ENCODE measurements at places on chromosomes 5 and 9.
A peak's percentile ranks its signal among the peaks of the same experiment; 100 is the strongest.

GRCh38 chr5:139481122-139481533 lies 1.4 kb downstream of the STING1 start:
- DNase-seq = no peak

DNA sequence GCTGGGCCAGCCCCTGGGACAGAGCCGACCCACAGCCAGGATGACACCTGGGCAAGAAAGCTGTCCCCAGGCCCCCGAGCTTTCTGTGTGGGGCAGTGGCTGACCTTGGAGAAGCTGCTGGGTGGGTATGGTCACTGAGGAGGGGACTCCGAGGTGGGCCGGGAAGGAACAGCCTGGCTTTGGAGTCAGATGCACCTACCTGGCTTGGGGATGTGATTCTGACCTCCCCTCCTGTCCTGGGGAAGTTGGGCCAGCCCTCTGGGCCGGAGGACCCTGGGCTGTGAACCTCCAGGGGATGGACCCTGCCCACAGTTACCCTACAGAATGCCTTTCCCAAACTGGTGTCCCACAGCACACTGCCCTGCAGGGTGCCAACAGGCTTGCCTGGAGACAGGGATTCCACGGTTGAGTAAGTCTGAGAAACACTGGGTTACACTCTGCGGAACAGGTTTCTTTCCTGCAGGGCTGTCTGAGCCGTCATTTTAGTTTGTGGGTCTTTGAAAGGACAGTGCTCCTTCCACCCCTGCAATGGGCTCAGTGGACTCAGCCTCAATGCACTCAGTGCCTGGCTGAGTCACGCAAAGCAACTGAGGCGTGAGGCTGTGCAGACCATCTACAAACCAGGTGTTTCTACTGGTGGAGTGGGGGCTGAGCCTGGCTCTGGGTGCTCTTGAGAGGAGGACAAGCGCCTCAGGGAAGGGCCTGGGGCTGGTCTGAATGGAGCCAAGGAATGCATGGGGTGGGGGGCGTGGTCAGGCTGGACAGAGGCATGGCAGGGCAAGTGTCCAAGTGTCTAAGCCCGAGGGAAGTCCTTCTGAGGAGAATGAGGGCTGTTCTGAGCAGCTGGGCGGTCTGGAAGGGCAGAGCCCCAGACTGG lies 41.3 kb upstream of the PHYKPL start:
- no peak for DNase-seq

- no peak for DNase-seq
Observed at GRCh38 chr5:168790671-168791250, 211.6 kb upstream of the PANK3 start.

DNA sequence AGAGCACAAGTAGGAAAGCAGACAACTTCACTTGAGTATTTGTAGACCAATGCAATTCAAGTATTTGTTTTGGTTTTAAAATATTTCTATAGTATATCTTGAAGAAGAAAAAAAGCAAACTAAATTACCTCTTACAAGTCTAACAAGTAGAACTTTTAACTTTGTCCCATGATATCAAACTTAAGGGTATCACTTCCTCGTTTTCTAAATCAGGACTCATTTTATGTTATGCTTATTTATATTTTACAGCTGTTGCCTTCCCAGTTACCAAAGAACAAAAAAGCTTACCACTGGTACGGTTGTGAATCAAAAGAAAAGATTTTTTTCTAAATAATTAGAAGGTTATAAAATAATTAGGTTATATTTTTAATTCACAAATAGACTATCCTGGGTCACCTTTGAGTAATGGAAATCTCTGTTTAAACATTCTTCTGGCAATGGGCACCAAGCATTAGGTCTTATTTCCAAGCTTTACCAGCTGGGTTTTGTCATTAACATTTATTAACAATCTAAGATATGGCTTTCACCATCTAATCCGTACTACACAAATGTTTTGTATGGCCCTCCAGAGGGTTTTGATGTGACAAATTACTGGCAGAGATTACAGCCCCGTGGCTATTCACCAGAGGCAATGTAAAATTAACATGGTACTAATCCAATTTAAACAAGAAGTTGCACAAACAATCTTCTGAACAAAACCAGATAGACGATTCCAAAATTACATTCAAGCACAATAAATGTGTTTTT lies 63.6 kb downstream of the CEP120 start:
- no peak for DNase-seq

- DNase-seq = no peak
Observed at GRCh38 chr9:131965103-131965502, 114.6 kb downstream of the MED27 start.

DNA sequence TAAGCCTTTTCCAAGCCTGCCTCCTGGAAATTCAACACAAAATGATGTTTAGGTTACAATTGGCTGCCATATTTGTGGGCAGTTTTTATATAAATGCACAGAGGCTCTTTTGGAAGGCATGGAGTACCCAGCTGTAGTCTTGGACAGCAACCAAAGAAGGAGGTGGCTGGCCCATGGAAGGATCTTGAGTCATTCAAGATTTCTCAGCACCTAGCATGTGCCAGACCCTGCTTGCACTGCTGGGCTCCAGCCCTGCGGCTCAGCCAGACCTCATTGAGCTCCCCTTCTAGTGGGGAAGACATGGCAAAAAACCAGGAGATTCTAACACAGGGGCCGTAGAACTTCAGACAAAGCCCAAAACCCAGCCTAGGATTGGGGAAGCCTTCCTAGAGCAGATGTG lies 22.1 kb downstream of the JADE2 start:
- DNase-seq = no peak

GRCh38 chr5:6710070-6710469 lies 3.2 kb upstream of the TENT4A start:
- DNase-seq = no peak

DNA sequence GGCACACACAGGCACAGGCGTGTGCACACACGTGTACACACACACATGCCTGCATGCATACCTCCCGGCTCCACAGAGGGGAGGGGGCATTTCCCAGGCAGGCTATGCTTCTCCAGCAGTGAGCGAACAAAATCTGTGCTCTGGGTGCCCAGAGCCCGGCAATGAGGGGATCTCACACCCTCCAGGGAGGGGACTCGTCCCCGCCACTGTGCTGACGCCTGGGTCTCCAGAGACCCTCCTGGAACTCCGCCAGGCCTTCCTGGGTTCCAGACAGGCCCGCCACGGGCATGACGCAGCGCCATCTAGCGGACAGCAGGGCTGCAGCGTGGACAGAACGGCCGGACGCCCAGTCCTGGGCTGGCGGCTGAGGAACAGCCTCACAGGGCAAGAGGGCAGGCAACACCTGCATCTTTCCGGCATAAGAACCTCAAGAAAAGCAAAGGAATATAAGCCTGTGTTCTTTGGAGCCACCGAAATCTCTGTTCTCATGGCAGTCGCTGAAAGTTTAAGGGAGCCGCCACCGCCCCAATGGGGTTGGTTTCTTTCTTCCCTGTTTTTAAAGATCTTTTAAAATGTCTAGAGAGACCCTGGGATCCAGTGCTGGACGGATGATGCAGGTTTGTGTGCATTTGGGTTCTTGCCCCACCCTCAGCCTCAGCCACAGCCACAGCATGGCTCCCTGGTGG lies 135.6 kb upstream of the PPP1R26 start:
- DNase-seq = peak; percentile 47

DNA sequence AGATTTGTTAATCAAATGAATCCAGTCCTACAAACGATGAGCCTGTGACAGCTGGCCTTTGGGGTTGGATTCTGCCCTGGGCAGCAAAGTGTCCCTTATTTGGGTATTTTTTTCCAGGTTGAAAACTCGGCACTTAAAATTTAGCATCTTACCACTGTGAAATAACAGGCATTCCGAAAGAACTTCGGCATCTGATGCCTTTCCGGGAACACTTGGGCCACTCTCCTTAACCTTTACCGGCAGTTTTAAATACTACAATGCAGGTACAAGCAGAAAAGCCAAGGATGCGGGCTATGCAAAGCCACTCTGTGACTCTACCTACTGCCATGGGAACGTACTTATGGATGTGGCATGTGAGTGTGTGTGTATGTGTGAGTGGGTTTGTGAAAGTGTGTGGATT lies 1.0 kb upstream of the RASGRF2 start:
- no peak for DNase-seq

DNA sequence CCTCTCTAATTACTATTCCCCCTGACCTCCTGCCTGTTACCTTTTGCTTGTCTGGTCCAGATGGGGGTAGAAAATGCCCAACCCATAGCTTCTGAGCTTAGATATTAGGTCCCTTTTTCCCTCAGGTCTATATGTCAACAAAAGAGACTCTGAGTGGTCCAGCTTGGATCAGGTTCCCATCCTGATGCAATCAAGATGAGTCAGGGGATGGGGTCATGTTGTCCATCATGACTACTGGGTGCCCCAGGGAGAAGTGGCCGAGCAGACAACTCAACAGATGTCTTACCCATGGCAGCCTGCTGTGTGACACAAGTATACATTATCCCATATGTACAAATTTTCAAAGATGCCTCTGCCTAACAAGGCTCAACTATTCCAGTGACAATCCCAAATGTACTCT lies 9.1 kb upstream of the ANKH start:
- no peak for DNase-seq

DNA sequence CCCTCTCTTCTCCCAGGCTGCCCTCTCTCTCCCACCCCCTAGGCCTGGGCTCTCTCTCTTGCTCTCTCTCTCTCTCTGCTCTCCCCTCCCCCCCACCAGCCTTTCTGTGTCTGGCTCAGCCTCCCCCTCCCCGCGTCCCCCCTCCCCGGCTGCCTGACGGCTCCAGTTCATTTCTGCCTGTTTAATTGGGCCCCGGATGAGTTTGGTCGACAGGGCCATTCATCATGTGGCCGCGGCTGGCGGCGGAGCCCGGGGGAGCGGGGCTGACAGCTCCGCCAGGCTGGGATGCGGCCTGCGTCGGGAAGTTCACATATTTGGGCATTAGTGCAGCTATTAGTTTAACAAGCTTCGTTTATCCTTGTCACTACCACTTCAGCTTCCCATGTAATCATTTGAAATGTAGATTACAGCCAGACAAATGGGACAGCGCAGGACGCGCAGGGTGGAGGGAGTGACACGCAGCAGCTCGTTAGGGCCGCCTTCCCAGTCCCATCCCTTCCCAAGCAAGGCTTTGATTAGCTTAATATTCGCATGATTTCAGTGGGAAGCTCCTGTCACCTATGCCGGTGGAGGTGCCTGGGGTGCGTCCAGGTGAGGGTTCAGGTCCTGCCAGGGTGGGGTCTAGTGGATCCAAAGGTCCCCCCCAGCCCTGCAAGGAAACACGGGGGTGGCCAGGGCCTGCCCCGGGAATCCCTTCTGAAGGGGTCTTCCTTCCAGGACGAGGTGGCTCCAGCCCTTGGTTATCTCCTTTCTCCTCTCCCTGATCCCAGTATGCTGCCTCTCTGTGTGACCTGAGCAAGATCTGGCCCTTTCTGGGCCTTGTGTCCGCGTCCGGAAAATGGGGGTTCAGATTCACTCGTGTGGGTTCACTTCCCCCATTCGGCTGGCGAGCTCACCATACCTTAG lies 214.8 kb downstream of the PAX5 start:
- peak; percentile 81 for DNase-seq

DNA sequence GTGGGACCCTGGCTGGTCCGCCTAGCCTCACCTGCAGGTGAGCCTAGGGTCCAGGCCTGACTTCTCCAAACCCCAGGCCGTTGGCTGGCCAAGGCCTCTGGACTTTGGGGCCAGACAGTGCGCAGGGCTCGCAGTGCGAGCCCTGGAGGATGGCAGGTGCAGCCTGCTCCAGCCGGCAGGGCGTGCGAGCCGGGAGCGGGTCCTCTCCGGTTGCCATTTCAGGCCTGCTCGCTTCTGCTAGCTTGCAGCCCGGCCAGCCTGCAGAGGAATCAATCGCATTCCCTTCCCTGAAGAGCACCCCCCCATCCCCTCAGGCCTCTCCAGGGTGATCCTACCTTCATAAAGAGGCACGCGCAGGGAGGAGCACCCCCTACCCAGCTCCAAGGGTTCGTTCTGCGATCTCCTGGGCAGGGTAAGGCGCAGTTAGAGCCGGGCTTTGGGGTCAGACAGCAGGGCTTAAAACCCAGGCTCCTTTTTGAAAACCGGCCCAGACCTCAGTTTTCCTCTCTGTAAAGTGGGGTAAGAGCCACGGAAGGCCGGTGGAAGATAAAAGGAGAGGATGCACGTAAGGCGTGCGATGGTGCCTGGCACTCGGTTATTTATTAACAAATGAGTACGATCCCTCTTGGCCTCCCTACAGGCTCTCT lies 6.2 kb downstream of the BARHL1 start:
- DNase-seq = no peak

DNA sequence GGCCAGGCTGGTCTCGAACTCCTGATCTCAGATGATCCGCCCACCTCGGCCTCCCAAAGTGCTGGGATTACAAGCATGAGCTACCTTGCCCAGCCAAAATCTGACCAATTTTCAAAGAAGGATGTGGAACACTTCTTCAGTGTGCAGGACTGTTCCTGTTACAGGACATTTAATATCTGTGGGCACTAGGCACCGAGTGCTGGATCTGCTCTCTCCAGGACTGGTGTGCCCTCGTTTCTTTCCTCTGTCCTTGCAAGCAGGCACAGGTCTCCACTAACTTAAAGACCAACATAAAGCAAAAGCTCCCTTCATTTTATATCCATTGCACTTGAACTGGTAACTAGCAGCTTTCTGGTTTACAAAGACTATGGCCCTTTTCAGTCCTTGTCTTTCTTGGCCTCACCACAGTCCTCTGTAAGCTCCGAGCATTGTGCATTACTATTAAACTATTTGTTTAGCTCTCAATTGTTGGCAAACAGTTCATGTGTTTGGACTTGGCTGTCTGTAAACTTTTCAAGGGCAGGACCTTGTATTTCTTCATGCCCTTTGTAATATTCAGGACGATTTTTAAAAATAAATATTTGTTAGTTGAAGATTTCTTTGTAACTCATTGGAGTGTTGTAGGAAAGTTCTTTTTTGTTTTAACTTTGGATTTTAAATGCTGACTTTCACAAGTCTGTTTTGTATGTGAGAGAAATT lies 37.3 kb downstream of the ARHGEF28 start:
- DNase-seq = no peak

- DNase-seq = no peak
Observed at GRCh38 chr5:98108497-98108896, 665.0 kb upstream of the RGMB start.

GRCh38 chr9:90433398-90433941 lies 209.2 kb downstream of the DIRAS2 start:
- DNase-seq = peak; percentile 79

DNA sequence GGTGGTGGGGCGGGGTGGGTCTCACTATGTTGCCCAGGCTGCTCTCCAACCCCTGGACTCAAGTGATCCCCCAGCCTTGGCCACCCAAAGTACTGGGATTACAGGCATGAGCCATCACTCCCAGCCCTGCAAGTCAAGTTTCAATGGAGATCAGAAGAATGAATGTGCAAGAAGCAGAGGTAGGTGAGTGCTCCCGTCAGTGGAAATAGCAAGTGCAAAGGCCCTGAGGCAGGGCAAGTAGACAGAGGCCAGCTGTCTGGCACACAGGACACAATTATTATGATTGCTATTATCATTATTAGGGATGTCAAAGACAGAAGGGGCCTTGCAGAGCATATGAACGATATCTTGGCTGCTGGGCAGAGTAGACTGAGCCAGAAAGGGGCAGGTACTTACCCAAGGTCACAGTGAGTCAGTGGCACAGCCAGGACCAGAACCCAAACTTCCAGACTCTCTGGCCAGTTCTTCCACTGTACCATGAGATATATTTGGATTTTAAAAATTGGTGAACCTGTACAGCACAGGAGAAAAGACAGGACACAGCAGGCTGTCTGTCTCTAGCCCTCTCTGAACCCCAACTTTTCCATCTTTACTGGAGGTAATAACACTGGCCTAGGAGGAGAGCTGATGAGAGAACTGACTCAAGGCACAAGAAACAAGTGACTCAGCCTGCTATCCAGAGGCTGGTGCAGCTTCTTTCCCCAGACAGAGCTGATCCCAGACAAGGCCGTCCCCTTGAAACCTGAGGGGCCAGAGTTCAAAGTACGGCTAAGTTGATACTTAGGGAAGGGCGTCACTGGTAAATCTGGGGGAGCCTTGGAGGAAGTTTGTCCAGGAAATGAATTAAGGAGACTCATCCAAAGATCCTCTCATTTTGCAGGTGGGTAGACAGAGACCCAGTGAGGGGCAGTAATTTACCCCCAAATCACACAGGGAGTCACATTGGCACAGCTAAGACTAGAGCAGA lies 1.4 kb downstream of the HDHD3 start:
- DNase-seq = no peak

All from renal pelvis (tissue), 12 donors.